ENCODE measurements at places on chromosomes 2 and 18. TPM values are rescaled to one million over a fixed set of nuclear protein-coding genes. Genes with fewer than 3 reads are reported as not detected.

Gene SKOR2
- not detected for total RNA-seq

Gene ABHD1
- total RNA-seq = 0.19 TPM

Gene SCN2A
- not detected for total RNA-seq

Gene DIPK1C
- total RNA-seq = 0.14 TPM

Gene TRIM54
- 0.43 TPM for total RNA-seq

- DNase-seq = no peak
Observed at GRCh38 chr2:209381091-209381490, 42.8 kb upstream of the MAP2 start.

GRCh38 chr2:102269200-102269524 lies 42.2 kb upstream of the IL1RL1 start:
- DNase-seq = no peak

DNA sequence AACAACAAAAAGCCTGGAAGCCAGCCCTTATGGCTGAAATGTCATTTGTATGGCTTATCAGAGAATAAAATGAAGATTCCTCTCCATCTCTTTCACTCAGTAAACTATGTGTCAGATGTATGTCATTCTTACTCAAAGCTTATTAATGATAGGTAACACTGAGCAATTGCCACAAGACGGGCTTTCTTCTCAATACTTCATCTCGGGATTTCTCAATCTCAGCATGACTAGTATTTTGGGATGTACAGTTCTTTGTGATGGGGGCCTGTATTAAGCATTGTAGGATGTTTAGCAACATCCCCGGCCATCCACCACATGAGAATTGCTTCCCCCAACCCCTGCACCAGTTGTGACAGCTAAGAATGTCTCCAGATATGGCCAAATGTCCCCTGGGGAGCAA lies 80.2 kb downstream of the MREG start:
- DNase-seq = no peak

DNA sequence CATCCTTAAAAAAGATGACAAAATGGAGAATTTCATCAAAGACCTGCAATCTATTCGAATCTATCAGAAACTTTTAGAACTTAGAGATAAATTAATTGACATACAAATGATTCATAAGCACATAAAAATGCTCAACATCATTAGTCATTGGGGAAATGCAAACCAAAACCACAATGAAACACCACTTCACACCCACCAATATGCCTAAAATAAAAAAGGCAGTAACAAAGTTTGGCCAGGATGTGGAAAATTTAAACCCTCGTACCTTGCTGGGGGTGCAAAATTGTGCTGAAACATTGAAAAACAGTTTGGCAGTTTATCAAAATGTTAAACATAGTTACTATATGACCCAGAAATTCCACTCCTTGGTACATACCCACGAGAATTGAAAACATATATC lies 11.5 kb upstream of the EIF2AK3 start:
- DNase-seq = peak; percentile 10

- no peak for DNase-seq
Observed at GRCh38 chr2:118774458-118775133, 72.9 kb downstream of the EN1 start.

DNA sequence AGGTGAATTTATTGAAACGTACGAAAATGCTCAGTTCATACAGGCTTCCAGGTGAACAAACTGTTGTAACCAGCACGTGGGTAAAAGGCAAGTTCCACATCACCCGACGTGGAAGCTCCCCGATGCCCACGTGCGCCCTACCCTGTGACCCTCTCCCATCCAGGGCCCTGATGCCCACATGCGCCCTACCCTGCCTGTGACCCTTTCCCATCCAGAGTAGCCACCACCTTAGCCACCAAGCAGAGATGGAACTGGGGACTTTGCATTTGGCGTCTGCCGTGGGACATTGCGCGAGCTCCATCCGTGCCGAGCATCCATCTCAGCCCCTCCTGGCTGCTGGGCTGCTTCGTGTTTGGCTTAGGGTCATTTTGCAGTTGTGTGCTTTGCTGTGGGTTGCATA lies 37.5 kb downstream of the ANO7 start:
- DNase-seq = no peak

GRCh38 chr2:197453914-197454398 lies 604 bp downstream of the COQ10B start:
- peak; percentile 77 for DNase-seq

DNA sequence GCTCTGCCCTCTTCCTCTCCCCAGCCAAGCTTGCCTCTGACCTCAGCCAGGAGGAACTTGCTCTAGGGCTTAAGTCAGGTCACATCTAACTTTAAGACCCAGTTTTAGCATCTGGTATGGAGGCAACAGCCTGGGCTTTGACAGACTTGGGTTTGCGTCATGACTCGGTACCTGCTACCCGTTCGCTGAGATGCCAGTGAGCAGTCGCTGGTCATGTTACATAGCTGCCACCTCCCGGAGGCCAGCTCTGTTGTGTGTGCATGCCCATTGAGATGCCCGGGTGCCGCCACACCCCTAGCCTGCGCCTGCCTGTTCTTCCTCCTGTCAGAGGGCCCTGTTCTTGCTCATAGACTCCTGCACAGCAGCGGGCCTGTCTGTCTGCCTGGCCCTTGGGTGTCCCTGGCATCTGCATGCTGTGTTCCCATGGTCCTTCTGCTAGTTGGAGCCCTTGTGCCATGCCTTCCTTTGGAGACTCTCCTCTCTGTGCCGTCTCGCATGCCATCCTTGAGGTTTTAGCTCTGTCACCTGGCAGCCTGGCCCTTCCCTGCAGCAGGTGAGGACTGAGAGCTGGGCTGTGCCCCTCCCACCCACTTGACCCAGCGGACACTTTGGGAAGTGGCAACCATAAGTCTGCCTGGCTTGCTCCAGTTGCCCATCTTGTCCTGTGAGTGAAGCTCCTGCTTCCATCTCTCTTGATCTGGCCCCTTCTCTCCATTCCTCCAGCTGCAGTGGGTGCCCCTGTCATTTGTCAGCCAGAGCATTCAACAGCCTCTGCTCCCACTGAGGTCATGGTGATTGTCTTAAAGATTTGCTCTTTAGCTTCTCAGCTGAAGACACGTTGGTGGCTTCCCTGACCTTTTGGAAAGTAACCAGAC lies 24.9 kb downstream of the ASAP2 start:
- no peak for DNase-seq

GRCh38 chr2:74951211-74951754 lies 7.2 kb upstream of the POLE4 start:
- DNase-seq = no peak

DNA sequence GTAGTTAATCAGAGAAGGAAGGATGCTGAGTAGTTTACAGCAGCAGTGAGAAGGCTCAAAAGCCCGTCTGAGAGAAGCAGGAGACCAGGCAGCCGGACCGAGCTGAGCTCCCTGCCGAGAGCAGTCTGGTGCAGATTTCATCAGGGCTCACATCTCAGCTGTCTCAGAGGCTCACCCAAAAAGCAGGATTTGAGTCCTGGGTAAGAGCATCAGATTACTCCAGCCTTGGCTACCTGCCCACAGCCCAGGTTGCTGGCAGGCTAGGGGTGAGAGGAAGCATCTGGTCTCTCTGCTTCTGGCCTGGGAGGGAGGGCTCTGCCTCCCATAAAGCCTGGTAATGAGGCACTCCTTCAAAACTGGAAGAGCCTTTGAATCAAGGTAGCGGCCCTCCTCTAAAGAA lies 140.5 kb downstream of the ST6GAL2 start:
- DNase-seq = no peak
